Activated CD4-positive, alpha-beta T cell treated with anti-CD3 and anti-CD28 coated beads for 1 hour (primary cell): ENCODE measurements at places on chromosomes 5 and 9.

GRCh38 chr5:159174511-159175168 is 34.7 kb downstream of the RNF145 start:
- DNase-seq: no peak

GRCh38 chr5:154406826-154407225 is 39.0 kb upstream of the SAP30L start:
- no peak for DNase-seq

DNA sequence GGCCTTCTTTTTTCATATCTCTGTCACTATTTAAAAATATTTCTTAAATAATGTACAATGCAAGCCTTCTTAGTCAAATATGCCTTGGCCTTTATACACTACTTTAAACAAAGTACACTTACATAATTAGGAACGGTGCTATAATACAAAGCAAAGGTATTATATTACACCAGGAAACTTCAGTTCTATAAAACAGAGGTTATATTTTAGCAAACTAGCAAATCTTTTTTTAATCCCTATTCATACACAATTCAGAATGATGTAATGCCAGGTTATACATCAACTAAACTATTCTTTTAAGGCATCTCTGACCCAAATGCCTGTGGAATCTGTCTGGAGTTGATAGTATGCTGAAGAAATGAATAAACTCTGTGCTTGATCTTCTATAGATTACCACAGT is 10.7 kb upstream of the LURAP1L start:
- DNase-seq: no peak

DNA sequence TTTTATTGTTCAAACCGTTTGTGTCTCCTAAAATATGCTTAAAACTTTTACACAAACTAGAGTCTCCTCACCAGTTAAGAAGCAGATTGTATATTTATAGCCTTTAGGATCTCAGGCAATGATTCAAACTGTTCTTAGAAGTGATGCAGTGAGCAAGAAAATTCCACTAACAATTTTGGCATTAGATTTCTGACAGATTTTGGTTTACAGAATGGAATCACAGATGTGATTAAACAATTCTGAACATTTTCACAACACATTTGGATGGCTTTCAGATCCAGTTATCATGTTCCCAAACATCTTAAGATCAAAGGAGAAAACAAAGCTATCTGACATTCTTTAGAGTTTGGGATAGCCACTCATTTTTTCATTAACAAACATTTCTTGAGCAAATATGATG is 181.7 kb upstream of the RIOK2 start:
- DNase-seq: no peak

GRCh38 chr5:2806176-2806575 is 54.7 kb upstream of the IRX2 start:
- no peak for DNase-seq

- no peak for DNase-seq
These were observed 6.1 kb upstream of the NRG2 start for GRCh38 chr5:140049205-140049604.

GRCh38 chr5:68428231-68428811 is 212.8 kb downstream of the PIK3R1 start:
- no peak for DNase-seq

GRCh38 chr5:95621839-95622629 is 2.1 kb downstream of the GPR150 start:
- no peak for DNase-seq
